ENCODE measurements at places on chromosomes 7 and 10. TPM values are rescaled to one million over a fixed set of nuclear protein-coding genes. Genes with fewer than 3 reads are reported as not detected.
A peak's percentile ranks its signal among the peaks of the same experiment; 100 is the strongest.

The OR6B1 gene
- total RNA-seq = not detected

The RBP4 gene
- 1.1 TPM for total RNA-seq

The SPDYE2 gene
- not detected for total RNA-seq

The UPK3B gene
- total RNA-seq = 0.11 TPM

The RNF32 gene
- 1.1 TPM for total RNA-seq

The DKK1 gene
- 558 TPM for total RNA-seq

DNA sequence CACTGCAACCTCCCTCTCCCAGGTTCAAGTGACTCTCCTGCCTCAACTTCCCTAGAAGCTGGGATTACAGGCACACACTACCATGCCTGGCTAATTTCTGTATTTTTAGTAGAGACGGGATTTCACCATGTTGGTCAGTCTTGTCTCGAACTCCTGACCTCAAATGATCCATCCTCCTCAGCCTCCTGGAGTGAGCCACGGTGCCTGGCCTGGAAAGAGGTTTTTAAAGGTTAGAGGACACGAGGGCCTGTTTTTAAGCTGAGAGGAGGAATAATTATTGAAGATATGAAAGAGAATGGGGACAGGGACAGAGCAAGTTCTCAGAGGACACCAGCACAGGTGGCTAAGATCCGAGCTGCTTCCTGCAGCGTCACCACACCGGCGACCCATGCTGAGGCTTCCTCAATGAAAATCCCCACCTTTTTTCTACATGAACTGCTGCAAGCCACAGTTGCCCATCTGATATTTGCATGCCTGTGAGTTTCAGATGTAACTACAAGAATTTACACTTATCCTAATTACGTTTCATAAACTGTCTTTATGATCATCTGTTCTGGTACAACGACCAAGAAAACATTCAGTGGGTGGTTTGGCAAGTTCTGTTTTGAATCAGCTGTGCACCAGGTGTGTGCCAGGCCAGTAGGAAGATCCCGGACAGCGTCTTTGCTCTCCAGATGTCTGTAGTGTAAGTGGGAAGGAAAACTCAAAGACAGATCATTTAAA lies 76.0 kb downstream of the HIP1 start:
- no peak for DNase-seq

GRCh38 chr7:100686822-100687211 lies 7.2 kb downstream of the GIGYF1 start:
- DNase-seq = no peak

DNA sequence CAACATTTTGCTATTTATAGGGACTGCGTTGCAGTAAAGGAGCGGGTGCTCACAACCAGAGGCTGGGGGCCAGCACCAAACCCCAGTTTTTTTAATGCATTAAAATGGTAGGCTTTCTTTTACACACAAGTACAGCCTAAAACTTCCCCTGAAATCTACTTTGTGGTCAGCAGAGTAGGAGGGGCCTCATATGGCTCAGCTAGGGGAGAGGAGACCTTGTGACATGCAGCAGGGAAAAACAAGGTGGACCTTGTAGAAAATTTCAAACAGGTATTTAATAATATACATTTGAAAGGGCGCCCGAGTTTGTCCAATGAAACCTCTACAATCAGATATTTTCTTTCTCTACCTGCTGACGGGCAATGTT lies 1.4 kb downstream of the CCDC136 start:
- DNase-seq = no peak

DNA sequence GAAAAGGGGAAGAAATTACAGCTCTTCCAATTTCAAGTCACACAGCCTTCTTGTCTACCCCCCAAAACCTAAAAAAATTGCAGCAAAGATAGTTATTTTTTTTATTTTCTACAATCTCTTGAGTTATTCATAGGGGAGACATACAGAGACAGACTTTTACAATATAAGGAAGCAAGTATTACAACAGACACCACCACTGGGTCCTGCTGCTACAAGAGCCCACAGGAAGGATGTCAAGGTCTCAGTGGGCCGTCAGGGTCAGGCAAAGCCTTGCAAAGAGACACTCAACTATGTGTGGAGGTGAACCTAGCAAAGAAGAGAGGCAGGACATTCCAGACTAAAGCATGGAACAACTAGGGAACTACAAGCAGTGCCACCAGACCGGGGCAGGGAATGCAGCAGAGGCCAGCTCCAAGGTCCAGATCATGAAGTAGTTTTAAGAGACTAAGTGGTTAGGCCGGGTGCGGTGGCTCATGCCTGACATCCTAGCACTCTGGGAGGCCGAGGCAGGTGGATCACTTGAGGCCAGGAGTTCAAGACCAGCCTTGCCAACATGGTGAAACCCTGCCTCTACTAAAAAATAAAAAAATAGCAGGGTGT lies 28.2 kb upstream of the ZCCHC24 start:
- DNase-seq = no peak

DNA sequence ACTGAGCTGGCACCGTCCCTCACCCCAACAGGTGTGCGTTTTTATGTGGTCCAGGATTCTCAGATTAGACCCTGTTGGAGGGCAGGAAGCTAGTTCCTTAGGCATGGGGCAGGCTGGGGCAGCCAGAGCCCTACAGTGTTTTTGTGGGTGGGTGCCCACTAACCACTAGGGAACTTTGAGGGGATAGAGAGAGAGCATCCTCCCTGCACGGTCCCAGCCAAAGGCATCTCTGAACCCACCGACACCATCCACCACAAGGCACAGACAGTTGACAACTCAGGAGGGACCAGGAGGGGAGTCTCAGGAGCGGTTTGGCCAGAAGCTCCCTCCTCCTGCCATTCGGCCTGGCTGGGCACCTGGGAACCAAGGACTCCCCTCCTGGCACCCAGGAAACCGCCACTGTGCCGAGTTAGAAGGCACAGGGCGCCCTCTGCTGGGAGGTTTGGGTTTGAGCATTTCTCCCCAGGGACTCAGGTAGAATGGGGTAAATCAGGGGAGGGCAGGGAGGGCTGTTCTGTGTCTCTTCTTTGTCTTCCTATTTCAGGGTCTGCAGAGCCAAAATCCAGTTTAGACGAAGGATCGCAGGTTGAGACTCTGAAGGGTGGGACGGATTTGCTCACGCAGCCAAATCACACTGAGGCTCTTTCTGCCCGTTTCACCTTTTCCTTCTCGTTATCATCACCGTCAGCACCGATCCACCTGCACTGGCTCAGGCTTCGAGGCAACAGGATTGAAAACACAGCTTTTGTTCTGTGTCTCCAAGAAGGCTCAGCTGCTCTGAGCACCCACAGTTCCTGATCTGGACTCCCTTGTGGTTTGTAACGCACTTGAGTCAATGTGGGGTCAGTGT lies 84.8 kb upstream of the COL13A1 start:
- peak; percentile 67 for DNase-seq

DNA sequence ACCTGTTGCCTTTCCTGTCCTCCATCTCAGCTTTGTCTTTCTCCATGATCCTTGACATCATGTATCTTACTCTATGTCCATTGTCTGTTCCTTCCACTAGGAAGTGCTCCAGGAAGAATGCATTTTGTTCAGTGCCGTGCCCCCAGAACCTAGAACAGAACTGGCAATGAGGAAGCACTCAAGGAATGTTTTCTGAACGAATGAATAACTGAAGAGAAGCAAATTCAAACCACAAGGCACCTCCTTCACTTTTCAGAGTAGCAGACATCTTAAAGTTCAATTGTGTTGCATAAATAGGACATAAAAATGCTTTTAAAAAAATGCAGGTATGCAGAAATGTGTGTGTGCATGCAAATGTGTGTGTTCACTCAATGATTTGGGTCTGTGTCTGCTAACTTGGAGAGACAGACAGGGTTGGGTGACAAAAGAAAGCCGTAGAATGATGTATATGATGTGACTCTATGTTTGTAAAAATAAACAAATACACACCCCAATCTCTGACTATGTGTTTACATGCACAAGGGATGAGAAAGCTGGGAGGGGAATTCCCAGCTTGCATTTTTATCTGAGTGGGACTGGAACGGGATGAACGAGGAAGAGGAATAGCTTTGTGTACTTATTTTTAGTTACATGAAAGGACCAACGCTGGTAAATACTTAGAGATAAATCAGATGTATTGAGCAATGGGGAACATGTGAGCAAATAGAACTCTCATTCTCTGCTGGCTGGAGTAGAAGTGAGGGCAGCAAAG lies 237.7 kb downstream of the FANK1 start:
- DNase-seq = peak; percentile 84

GRCh38 chr7:122528879-122529481 lies 169.9 kb downstream of the RNF133 start:
- peak; percentile 62 for DNase-seq

- DNase-seq = no peak
Observed at GRCh38 chr7:136074843-136075242, 97.7 kb upstream of the MTPN start.

DNA sequence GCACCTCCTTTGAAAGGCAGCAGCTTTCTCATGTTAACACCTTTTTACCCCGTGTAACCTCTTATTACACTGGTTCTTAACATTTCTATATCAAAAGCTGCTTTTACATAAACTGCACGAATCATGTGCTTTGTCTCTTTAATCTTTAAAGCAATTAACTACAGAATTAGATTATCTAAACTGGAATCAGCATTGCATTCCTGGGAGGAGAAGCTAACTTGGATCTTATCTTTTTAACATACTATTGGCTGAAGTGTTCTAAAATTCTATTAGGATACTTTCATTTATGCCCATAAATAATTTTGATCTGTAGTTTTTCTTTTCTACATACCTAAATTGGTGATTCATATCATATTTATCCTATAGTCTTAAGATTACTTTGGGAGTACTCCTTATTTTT lies 428.4 kb upstream of the IGFBP3 start:
- DNase-seq = no peak

DNA sequence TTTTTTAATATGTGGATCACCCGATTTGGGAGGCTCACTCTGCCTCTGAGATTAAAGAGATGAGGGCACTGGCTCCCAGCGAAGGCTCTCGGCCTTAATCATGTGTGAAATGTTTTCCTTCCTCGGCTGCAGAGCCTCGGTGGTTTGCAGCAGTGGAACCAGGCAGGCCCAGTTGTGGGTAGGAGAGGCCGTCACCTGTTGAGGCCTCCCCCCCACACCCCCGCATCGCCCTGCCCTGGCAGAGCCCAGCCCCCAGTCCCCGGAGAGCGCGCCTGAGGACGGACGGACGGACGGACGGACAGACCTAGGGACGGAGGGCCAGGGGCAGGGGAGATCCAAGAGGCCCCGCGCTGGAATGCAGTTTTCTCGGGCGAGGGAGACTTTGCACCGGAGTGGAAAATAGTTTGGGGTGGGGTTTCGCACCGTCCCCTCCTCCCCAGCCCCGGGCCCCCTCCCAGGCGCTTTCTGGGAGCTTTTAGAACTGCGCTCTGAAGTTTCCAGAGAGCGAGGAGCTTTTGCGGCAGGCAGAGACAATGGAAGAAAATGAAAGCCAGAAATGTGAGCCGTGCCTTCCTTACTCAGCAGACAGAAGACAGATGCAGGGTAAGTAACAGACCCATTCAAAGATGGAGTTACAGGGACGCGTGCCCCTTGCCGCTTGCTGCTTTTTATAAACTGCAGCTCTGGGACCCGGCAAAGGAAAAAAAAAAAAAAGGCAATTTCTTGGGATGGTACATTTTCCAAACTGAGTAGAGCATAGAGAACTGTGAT lies at the start of gene KIAA1217:
Gene KIAA1217 (plus strand): TSS at position 478 of the 771 bp plus-strand sequence. CDS start 56 bp downstream, at position 534.
- DNase-seq = peak; percentile 62

DNA sequence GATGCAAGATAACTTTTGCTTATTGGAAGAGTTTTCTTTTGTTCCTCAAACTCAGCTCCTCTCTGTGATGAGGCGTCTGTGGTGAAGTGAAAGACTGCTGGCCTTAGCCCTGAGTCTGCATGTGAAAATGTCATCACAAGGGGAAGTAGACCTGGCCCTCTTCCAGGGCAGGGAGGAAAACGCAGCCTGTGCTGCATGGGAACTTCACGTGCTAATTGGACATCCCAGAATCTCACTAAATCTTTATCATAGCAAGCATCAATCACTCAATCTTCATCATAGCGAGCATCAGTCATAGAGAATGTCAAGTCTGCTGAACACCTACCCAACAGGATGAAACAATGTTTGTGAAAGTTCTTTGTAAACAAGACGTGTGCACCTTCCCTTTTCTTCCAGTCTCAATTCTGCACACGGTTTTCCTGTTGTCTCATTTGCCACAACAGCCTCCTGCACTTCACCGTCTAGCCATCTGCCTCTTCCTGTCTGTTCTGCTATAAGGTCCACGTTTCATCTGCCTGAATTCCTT lies 314.6 kb downstream of the FRMD4A start:
- no peak for DNase-seq

DNA sequence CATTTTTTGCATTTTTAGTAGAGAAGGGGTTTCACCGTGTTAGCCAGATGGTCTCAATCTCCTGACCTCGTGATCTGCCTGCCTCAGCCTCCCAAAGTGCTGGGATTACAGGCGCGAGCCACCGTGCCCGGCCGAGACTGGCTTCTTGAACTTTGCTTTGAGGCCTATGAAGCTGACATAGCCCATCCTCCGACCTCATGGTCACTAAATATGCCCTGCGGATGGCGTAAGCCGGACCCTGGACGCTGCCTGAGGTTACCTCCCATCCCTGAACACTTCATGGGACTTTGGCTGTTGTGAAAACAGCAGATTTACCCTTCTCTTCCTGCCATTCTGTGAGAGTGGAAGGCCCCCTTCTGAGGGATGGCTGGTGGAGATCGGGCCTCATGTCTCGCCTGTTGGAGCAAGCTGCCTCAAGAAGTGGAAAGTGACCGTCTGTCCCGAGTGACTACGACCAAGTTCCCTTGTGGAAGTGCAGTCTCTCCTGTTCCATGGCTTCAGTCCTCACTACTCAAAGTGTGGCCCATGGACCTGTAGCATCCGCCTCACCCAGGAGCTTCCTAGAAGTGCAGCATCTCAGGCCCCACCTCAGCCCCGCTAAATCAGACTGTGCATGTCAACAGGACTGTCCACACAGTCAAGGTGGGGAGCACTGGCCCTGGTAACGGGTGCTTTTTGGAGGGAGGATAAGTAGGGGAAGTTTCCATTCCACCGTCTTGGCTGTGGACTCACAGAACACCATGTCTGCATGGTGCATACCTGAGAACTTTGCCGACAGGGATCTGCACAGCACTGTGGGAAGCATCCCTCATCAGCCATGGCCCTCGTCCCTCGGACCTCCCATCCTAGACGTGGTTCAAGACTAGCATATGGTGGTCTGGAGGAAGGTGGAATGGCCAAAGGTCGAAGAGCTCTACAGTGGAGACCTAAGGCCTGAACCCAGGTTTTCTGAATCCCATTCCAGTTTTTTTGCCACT lies 210.5 kb upstream of the SHH start:
- DNase-seq = no peak

DNA sequence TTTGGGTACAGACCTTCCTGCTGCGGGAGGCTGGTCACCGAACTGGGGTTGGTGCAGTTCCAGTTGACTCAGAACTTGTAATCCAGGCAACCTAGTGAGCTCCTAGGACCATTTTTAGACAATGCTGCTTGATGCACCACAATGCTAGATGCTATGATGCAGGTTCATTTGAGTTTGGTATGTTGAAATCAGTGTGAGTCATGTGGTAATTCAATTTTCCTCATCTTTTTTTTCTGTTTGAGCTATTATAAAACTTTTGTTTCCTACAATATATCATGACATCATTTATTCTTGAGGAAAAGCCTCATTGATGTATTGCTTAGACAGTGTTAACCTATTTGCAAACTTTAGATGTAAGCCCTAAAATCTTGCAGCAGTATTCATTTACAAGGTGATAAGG lies 40.9 kb upstream of the MTPN start:
- peak; percentile 66 for DNase-seq
